ENCODE measurements at places on chromosomes 5 and 9.

DNA sequence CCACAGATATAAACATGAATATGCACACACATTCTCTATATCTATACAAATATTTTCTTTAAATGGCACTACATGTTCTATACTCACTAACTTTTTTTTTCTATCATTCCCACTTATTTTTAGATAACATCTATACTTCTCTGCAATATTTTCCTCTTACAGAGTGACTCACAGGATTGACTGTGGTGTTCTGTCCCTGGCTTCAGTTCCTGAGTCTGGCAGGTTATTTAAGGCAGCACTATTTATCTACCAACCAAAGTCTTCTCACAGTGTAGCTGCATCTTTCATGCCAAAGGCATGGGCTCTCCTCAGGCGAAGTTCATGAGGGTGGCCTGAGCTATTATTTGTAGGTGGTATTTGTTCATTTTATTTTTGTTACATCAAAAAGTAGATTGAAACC is 409.0 kb downstream of the PRR16 start:
- DNase-seq, result no peak

DNA sequence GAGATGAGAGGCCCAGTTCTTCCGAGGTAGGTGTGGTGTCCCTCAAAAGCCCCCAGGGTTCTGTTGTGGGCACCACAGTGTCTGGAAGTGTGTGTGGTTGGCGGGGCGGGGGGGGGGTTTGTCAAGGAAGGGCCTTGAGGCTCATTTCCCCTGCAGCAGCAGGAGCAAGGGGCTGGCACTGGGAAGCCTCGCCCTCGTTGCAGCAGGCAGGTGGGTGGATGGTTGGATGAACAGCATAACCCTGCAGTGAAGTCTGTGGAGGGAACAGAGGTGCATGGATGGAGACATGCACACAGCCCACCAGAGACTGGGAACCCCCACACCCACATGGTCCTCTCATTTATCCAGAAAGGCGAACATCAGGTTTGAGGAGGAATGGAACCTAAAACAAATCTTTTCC is 2.0 kb upstream of the SPATA31E1 start:
- no peak for DNase-seq

GRCh38 chr9:4277531-4277991 is 22.3 kb downstream of the GLIS3 start:
- DNase-seq, result no peak

GRCh38 chr9:130844044-130844451 is 9.0 kb downstream of the ABL1 start:
- no peak for DNase-seq

DNA sequence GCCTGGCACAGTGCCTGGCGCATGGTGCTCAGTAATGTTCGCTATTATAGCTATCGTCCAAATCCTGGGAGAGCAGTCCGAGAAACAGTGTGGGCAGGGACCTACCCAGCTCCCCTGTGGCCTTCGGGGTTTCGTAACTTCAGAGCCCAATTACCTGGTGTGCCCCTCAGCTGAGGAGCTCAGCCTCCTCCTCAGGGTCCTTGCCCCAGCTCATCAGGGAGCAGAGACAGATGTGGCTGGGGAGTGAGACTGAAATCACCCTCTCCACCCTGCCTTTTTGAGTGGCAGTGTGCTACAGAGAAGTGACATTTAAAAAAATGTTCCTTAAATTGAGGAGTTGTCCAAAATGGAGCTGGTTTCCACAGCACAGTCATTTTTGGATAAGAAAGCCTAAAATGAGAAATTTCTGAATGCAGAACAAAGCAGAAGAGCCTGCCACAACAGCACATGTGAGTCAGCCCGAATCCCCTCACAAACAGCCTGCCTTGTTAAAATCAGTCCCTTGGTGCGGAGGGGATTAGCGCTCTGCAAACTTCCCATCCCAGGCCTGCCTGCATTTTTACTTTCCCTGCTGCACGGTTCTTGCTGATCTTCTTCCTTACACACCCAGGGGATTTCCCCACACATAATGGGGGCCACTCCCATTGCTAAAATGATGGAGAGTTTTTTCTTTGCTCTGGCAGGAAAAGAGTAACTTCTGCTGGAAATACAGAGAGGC is 78.1 kb upstream of the PITX1 start:
- no peak for DNase-seq

- no peak for DNase-seq
Observed at GRCh38 chr9:79762070-79762469, 190.3 kb downstream of the TLE4 start.

GRCh38 chr9:112629671-112630485 is 88.0 kb downstream of the INIP start:
- DNase-seq, result no peak

DNA sequence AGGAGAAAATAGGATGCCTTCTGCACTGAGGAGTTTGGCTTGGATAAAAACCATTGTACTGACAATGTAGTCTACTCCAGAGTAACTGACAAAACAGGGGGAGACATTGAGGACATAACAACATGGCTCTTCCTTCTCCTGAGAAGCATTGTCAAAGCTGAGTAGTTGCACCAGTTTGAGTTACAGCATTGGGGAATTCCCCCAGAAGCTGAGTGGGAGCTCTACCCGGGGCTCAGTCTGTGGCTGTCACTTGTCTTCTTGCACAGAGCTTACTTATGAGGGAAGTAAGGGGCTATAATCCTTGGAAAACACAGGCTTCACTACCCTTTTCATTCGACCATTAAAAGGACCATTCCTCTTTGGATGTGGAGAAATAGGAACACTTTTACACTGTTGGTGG is 21.2 kb downstream of the HSPB3 start:
- no peak for DNase-seq

GRCh38 chr9:108674766-108675530 is 180.8 kb downstream of the ACTL7B start:
- DNase-seq, result no peak

- no peak for DNase-seq
Observed at GRCh38 chr9:111502506-111502905, 18.3 kb upstream of the ECPAS start.

DNA sequence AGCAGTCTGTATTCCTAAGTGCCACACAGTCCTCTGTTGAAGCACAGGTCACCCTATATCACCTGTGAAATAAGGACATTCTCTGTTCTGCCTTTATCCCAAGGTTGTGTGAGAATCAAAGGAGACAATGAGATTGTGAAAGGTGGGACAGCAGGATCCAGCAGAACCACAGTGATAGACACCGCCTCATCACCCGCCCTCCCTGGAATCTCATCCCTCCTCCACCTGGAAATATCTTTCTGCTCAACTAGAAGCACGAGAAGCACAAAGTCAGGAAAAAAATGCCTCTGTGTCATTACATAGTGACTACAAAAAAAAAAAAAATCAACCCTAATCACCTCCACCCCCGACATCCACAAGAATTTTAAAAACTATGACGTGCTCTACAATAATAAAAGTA is 32.3 kb downstream of the KLHL3 start:
- no peak for DNase-seq

DNA sequence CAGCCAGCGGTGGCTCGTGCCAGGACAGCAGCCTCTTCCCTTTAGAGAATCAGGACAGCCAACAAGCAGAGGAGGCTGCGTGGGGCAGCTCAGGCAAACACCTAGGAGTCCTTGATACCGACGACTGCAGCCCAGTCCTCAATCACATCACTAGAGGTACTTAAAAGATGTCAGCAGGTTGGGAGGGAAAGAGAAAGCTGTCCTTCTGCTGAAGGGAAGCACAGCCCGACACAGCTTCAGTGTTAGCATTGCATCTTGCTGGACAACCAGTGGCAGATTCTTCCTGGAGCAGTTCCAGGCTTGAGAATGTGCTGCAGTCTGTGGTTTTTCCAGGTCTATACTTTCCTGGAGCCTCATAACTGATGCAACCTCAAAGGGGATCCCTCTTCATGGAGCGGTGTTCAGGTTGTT is 230.5 kb downstream of the SYK start:
- no peak for DNase-seq

GRCh38 chr5:142215915-142216681 is 107.5 kb downstream of the NDFIP1 start:
- DNase-seq, result no peak

DNA sequence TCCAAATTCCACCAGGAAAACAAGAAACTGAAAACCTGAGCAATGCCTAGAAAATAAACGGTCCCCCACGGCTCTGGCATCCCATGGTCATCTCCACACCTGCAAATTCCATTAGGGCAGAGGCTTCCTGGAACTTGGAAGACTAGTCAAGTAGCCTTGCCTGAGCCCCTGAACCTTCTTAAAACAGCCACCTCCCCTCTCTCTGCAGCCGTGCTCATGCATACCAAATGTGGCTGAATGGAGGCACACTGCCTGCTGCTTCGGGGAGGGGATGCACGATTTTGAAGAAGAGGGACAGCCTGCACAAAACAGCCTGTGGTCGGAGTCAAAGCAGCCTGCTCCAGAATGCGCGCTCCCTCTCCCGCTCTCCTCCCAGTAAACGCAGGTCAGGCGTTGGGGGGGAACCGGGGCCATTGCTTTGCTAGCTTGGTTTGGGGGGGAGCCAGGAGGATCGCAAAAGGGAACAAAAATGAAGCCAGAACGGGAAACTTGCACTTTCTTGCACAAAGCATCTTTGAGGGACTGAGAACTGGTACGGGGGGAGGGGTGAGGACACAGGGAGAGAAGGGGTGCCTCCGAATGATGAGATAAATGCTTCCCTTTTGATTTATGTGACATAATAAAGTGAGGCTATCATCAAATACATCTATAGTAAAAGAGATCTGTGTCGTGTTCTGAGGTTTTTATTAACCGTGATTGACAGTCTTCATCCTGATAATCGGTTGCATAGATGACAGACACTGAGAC is at the start of gene TRPM3:
TSS of gene TRPM3 (minus strand) at position 347 of the 747 bp plus-strand sequence. CDS start at position 80, 267 bp downstream.
- DNase-seq, result no peak

GRCh38 chr9:128414461-128414860 is 6.2 kb upstream of the CERCAM start:
- no peak for DNase-seq

GRCh38 chr9:95584176-95584575 is 67.4 kb upstream of the PTCH1 start:
- DNase-seq, result no peak

- DNase-seq, result no peak
Observed at GRCh38 chr5:6182271-6182815, 196.0 kb downstream of the MED10 start.

DNA sequence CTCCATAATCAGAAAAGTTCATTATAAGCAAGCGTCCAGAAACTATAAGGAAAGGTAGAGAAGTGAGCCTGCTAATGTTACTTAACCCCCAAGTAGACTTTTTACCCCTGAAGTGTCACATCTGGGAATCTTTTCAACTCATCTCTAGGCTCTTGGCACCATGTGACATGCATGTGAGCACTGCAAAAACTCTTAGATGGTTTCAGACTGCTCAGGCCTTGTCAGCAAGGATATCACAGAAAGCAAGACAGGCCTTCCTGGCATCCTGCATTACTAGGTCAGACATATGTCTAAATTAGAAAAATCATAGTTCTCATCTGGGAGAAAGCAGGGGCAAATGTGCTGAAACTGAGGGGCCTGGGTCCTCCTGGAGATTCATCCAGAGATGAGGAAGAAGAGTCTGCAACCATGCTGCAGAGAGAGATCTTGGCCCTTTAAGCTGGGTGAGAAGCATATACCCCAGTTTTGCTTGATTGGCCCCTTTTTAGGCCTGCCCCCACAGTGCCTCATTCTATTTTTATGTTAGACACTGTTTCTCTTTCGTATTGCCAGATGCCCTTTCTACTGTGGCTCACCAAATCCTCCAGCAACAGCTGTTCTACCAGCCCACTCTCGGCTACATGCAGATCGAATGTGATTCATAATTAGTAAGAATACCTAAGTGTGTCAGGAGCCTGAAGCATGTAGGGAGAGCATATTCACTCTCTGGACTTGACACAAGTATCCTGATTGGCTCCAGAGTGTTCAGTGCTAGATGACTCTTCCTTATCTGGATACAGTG is 19.0 kb downstream of the TMEM8B start:
- DNase-seq, result no peak

GRCh38 chr5:93274291-93274690 is 306.7 kb downstream of the NR2F1-AS1 start:
- DNase-seq, result no peak

DNA sequence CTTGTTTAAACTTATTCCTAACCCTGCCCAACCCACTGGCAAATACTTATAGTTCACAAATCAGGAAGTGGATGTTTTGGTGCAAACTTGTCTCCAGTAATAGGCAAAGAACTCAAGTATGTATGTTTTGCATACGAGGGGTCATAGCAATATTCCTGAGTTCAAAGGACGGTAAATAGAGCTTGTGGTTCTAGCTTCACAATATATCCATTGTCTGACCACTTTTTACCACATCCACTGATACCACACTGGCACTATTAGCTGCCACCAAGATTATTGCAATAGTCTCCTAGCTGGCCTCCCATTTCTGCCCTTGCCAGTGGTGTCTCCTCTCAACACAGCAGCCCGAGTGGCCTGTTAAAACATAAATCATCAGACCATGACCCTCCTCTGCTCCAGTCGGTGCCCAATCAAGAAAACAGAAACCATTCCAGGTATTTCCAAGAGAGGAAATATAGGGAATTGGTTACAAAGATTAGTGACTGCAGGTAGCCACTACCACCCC is 17.0 kb downstream of the GRXCR2 start:
- DNase-seq, result no peak

- no peak for DNase-seq
Observed at GRCh38 chr5:170287532-170287931, 10.0 kb downstream of the LCP2 start.

- DNase-seq, result no peak
Observed at GRCh38 chr5:168179192-168179593, 112.3 kb upstream of the WWC1 start.

GRCh38 chr5:962801-963200 is 45.8 kb upstream of the NKD2 start:
- no peak for DNase-seq

- no peak for DNase-seq
Observed at GRCh38 chr9:13282998-13283397, 3.5 kb upstream of the MPDZ start.

- DNase-seq, result peak; percentile 21
Observed at GRCh38 chr9:123033864-123034601, 566 bp downstream of the GPR21 start.

DNA sequence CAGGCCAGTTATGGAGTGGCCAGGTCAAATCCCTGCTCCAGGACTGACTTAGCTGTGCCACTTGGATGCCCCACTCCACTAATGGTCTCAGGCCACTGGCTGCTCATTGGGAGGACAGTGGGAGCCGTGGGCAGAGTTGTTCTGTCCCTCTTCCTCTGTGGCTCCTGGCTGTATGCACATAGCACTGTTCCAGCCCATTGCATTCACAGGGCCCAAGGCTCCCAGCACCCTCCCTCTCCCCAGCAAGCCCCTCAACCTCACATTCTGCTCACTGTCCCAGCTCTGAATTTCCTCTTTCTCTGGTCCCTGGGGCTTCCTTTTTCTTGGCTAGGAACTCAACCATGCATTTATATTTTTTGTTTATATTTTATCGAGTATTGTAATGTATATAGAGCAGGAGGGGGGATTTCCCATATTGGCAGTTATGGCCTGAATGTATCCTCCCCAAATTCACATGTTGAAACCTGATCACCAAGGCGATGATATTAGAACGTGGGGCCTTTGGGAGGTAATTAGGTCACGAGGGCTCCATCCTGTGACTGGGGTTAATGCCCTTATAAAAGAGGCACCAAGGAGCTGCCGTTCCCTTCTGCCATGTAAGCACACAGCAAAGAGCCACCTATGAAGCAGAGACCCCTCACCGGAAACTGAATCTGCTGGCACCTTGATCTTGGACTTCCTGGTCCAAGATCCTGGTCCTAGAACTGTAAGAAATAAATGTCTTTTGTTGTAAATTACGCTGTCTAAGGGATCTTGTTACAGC is 17.0 kb upstream of the MVB12B start:
- no peak for DNase-seq

Data from activated naive CD4-positive, alpha-beta T cell treated with anti-CD3 and anti-CD28 coated beads, Interleukin-2, amount 10 ng/mL, durations not matched to agents 7 days and 5 days (primary cell).